CD4-positive, alpha-beta memory T cell (primary cell): ENCODE measurements at places on chromosomes 3 and 15.

GRCh38 chr3:108509871-108510270, 525 bp downstream of the MYH15 start:
- no peak for DNase-seq

- no peak for DNase-seq
Observed at GRCh38 chr3:160956785-160957184, 148.4 kb downstream of the B3GALNT1 start.

- DNase-seq = no peak
Observed at GRCh38 chr3:142861926-142862325, 27.0 kb downstream of the PCOLCE2 start.

DNA sequence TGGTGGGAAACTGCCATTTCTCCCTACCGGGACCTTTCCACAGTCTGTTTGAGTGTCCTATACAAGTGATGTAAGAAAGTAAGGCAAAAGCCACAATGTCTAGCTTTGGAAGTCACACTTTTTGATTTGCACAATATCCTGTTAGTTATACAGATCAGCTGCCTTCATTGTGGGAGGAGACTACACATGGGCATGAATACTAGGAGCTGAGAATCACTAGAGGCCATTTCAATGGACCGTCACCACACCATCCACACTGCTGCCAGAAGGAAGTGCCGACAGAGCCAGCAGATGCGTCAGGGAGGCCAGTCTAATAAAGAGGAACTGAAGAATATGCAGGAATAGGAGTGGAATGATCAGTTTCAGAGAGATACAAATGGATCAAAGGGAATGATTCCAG, 65.8 kb downstream of the SCN11A start:
- DNase-seq = no peak
